Gastrocnemius medialis (tissue), 4 donors: ENCODE measurements at places on chromosomes 5 and 9.
A peak's percentile ranks its signal among the peaks of the same experiment; 100 is the strongest.

GRCh38 chr5:78972654-78973428 lies 12.3 kb downstream of the ARSB start:
- DNase-seq = peak; percentile 5

GRCh38 chr9:131677049-131677443 lies 62.8 kb downstream of the RAPGEF1 start:
- DNase-seq = no peak

DNA sequence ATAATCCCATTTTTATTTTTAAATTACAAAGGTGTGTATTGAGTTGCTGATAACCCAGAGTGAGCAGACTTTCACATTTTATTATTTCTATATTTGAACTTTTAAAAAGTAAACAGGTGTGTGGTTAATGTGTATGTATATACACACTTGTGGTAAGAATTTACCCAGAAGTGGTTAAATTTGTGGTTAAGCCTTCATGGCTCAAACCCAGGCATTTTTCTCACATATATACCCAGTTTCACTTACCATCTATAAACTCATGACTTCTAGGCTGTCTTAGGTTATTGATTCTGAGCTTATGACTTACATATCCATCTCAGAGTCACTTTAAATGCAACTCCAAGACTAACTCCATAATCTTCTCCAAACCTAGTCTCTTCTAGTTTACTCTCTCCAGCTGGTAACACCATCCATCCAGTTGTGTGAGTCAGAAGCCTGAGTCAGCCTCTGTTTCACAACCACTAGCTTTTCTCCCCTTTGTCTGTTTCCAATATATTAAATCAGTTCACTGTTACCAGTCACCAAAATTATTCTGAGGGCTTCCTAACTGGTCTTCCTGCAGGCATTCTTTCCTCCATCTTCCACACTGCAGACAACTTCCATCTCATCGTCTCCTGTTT lies 20.2 kb downstream of the ZBED3 start:
- DNase-seq = no peak

GRCh38 chr5:172891716-172892421 lies 57.8 kb downstream of the ERGIC1 start:
- DNase-seq = no peak

GRCh38 chr5:144549580-144549979 lies 378.9 kb downstream of the KCTD16 start:
- no peak for DNase-seq

- no peak for DNase-seq
These were observed 55.2 kb upstream of the PSD2 start for GRCh38 chr5:139740138-139740991.

GRCh38 chr9:15617782-15618181 lies 64.9 kb downstream of the CCDC171 start:
- no peak for DNase-seq

GRCh38 chr9:129473523-129474244 lies 147.2 kb downstream of the C9orf50 start:
- DNase-seq = no peak

- no peak for DNase-seq
These were observed 19.8 kb downstream of the ABL1 start for GRCh38 chr9:130854835-130855234.

- DNase-seq = no peak
These were observed 444.7 kb downstream of the TLE1 start for GRCh38 chr9:81244631-81245030.

DNA sequence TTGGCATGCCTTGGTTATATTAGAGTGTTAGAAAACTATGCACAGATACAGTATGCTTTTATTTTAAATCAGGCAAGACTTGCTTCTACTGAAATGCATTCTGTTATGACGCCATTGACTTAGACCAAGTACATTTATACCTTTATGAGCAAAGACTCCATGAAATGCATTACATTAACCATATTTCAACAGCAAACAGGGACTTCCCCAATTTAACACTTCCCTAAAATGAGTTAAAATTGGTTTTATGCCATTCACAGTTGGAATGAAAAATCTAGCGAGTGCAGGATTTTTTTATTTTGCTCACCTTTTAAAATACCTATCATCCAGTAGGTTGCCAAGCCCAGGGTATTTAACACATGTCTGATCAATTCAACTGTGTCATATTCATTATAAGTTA lies 272.1 kb upstream of the IZUMO3 start:
- DNase-seq = no peak

DNA sequence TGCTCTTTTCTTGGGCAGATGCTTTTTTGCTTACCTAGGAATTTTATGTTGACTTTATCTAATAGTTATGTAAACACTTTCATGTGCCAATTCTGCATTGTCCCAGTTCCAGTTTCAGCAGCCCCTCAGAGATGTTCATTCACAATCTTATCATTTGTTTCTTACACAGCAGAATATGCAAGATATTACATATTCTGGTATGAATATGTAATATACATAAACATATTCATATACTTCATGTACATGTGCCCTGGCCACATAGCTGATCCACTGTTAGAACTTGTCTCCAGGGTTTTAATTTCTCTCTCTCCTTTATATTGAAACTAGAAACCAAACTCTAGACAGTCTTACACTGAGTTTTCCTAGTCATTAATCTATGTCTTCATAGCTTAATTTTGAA lies 90.2 kb upstream of the PARP8 start:
- no peak for DNase-seq

DNA sequence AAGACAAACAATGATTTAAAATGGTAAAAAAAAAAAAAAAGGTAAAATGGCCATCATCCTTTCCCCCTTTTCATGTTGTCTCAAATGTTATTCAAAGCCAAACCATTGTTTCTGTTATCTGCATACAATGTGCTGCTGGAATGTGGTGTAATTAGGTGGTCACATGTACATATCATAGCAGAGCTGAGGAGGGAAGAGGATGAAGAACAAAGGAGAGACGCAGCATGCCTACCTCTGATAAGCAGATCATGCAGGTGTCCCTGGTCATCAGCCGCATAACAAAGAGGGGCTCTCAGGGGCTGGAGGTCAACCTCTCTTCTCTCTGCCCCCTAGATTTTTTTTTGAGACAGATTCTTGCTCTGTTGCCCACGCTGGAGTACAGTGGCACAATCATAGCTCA lies 141.0 kb downstream of the CARTPT start:
- no peak for DNase-seq

- no peak for DNase-seq
These were observed 222.5 kb upstream of the IL12B start for GRCh38 chr5:159552751-159553150.

GRCh38 chr5:161889971-161890370 lies 42.1 kb downstream of the GABRA1 start:
- DNase-seq = no peak

- DNase-seq = no peak
These were observed 61.4 kb downstream of the PTPDC1 start for GRCh38 chr9:94145640-94146039.

GRCh38 chr5:78781611-78782286 lies 133.2 kb upstream of the LHFPL2 start:
- DNase-seq = no peak

DNA sequence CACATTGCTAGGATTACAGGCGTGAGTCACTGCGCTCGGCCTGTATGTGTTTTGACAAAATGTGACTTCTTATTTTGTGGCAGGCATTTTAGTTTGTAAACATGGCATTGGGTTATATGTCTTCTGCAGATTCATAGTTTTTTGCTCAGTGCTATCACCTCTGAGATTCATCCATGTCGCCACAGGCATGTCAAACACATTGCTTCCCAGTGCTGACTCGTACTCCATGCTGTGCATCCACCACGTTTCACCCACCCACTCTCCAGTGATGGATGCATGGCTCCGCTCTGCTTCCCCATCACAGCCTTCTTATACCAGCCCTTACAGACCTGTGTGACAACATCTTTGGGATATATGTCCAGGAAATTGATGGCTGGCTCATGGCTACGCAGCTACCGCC lies 158.8 kb downstream of the GAS1 start:
- no peak for DNase-seq

DNA sequence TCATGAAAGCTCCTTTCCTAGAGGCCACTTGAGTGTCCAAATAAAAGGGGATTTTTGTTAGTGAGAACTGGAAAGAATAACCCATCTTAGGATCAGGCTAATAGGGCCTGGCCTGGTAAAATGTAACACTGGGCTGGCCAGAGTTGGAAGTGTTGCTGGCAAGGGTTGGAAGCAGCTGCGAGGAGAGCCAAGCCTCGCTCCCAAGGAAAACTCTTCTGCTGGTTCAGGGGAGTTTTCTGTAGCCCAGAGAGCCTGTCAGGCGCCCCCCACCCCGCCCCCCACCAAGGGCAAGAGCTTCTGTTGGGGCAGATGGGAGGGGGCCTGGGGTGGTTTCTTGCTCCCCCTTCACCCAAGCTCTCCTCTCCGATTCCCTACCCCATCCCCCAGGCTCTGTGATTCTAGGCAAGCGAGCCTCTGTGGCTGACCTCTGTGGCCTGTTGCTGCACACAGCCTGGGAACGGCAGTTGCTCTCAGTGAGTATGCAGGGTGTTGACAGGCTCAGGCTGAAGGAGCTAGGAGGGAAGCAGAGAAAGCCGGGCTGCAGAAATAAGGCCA lies 547.8 kb downstream of the CCDC171 start:
- DNase-seq = peak; percentile 15

- DNase-seq = no peak
These were observed 146.9 kb downstream of the RORB start for GRCh38 chr9:74644023-74644422.

DNA sequence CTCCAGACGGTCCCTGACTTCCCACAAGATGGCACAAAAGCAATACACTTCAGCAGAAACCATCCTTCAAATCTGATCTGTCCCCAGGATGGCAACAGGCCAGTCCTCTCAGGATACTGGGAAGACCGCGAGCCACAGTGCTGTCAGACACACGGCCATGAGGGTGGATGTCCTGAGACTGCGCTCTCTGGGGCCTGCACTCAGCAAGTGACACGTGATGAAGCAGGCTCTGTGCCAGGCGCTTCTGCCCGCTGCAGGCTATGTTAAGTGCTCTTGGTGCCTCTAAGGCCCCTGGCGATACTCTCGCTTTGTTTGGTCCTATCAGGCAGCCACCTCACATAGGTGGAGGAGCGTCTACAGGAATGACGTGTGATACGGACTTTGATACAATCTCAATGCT lies 7.1 kb downstream of the BRD9 start:
- peak; percentile 16 for DNase-seq

- DNase-seq = peak; percentile 41
These were observed 90.1 kb upstream of the DMRT1 start for GRCh38 chr9:751137-752051.

DNA sequence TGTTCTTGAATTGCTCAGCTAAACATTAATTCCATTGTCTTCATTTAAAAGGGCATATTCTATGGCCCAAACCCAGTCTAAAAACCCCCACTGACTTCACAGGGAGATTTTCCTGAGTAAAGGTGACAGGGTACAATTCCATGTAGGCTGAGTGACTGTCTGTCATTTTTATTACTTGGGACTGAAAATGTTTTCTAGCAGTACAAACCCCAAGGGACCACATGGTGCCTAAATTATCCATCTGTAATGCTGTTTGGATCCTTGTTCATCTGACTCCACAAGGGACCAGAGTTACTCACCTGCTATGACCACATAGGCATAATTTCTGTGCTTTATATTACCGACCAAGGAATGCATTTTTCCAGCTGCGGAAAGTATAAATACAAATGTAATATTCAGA lies 349.1 kb downstream of the ZNF608 start:
- no peak for DNase-seq

- no peak for DNase-seq
These were observed 155.9 kb downstream of the MAT2B start for GRCh38 chr5:163661360-163661759.

DNA sequence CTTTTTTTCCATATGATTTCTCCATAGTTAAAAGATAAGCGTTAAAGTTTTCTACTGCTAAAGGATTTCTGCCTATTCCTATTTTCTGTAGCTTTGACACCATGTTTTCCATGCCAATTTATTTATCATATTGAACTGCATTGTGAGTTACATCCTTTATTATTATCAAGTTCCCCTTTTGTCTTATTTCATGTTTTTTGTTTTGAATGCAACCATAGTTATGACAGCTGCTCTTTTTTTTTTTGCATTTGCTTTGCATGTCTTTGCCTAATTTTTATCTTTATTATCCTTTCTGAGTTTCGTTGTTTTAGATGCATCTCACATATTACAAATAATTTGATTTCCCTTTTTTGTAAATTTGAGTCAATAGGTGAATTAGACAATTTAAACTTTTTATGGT lies 161.5 kb downstream of the DEPDC1B start:
- no peak for DNase-seq

GRCh38 chr5:61904730-61905129 lies 401.3 kb upstream of the KIF2A start:
- DNase-seq = no peak

DNA sequence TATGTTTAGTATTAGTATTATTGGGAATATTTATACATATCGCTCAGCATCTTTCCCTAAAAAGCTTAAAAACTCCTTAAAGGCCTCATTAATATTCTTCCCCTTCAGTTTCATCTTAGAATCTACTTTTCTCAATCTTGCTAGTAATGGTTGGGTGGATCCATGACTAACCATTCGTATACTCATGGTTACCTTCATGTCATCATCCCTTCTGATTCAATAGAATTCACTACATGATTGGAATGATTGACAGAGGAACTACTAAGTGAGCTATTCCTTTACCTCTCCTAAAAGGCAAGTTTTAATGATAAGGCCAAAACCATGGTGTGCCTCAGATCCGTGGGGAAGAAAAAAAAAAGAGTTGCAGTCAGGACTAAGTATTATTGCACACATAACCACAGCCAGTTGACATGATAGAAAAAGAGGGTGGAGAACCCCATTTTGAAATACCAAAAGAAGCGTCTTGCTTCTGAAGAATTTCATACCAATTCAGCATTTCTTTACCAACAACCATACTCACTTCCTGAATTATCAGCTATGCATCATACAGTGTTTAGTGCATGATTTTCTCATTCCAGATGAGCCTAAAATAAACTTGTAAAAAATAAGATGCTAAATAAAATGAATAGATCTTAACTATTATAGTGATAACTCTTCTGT lies 624.6 kb downstream of the PDE4D start:
- DNase-seq = no peak

- no peak for DNase-seq
These were observed 64.2 kb upstream of the OLFM1 start for GRCh38 chr9:135023088-135023785.

DNA sequence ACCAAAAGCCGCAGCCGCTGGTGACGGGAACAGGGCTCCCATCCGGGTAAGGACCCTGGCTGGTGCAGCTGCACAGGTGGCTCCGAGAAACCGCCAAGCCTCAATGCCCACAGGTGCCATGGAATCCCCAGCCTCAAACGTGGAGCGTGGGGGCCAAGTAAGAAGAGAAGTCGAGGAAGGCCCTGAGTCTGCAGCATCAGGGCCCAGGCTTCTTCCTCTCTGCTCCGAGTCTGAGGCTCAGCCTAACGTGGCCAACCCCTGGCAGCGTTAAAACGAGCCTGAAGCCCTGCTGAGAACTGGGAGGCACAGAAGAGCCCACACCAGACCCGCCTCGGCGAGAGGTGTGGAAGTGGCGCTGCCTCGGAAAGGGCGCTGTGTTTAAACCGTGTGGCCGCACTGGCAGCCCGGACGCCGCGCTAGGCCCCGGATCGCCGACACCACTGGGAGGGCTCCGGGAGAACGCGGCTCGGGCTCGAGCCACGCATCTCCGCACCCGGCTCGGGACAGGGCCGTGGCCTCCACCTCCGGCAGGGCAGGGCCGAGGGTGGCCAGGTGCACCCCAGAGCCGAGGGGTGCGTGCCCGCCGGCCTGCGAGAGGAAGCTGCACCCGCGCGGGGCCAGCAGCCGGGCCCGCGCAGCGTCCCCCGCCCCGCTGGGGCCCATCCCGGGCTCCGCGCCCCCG lies 730 bp downstream of the ZMYND19 start:
- no peak for DNase-seq
